ENCODE measurements at places on chromosomes 2 and 18. TPM values are rescaled to one million over a fixed set of nuclear protein-coding genes. Genes with fewer than 3 reads are reported as not detected.

FAM228A gene
- not detected for total RNA-seq

CNGA3 gene
- not detected for total RNA-seq

DNA sequence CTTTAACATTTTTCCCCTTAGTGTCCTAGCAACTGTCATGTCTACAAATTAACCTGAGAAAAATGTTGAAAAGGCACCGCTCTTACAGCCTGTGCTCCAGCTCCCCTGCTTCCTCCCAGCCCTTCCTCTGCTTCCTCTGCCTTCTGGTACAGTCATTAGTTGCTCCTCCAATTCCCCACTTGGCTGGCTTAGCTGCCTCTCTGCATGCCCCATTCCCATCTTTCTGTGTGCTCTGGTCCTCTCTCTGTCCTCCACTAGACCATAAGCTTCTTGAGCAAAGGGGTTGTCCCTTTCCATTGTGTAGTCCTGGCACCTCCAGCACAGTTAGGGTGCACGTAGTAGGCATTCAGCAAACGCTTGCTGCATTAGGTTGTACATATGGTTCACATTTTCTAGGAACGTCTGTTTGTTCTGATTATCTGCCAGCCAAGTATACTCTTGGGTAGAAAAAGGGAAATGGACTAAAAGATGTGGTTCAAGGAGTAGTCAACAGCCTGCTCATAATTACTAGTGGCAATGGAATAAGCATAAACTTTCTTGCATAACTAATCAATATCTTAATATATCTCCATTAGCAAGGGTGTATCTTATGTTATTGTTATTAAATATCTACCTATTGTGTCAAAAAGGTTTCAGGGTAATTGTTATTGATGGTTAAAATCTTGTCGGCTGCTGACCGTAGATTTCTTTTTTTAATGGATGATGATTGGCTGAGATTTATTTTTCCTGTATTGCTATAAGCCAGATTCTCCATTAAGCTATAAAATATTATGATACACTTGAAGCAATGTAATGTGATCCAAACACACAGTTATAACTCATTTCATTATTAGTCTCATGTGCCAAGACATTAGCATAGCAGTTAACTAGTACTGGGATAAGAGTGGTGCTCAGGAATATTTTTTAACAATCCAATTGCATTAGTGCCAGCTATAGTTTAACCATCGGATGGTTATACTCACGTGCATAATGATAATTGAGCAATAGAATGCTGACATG lies 340.1 kb downstream of the SLC4A3 start:
- no peak for DNase-seq

DNA sequence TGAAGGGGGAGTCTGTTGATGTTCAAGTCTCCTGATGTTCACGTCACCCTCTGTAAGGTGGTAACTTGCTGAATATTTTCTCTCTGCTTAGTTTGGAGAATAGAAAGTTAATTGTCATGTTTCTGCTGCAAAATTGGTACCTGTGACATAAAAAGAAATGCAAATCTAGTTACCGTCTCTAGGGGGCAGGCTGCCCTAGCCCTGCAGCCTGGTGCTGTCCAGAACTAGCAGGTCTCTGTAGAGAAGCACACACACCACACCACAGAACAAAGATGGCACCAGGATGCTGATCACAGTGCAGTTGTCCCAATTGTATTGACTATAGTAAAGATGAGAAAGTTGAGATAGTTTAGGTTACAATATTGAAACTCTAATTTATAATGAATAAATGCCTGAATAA lies 47.0 kb downstream of the SLC9A4 start:
- DNase-seq: no peak

- DNase-seq: no peak
Measured at GRCh38 chr2:8418721-8419120, 263.1 kb upstream of the ID2 start.

- no peak for DNase-seq
Measured at GRCh38 chr18:34544930-34545329, 165.2 kb upstream of the DTNA start.

DNA sequence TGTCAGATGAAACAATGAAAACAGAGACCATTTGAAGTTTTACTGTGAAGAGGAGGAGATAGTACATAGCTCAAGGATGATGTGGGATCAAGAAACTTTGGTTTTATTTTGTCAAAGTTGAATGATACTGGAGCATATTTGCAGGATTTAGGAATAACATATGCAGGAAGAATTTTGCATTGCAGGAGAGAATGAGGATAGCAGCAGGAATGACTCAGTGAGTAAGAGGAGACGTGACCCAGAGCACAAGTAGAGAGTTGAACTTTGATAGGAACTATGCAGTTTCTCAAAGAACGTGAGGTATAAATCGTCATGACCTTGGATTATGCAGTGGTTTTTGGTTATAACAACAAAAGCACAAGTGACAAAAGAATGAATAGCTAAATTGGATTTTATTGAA lies 47.7 kb downstream of the MAPRE2 start:
- DNase-seq: no peak

DSG2 gene
- total RNA-seq: 0.07 TPM

MGAT4A gene
- 65.2 TPM for total RNA-seq

TPO gene
- not detected for total RNA-seq

DNA sequence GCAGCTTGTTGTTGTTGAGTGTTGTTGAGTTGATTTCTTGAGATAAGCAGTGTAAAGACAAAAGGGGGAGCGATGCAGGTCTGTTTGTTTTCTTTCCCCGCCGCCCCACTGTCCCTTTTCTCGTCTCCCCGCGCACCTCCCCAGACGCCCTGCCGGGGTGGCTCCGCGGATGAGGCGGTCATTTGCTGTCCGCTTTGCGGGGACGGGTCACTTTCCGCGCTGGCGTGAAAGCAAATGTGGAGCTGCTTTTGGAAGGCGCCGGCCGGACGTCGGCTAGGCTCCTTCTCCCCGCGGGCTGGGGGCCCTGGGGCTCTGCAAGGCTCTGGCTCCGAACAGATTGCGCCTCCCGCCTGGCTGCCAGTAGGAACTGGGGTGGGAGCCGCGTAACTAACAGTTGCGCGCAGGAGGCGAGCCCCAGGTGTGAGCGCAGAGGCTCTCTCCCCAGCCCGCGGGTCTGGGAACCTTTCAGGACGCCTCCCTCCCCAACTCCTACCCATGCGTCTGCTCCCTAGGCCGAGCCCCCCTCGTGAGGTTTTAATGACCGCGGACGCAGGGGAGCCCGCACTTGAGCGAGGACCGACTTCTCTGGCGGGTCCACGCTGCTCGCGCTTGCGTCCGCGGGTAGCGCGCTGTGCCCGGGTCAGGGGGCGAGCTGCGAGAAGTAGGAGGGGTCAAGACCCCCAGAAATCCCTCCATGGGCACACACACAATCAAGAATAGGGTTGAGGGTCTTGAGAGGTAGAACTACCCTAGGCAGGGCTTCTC lies 146.6 kb downstream of the MEIS1 start:
- no peak for DNase-seq

HOXD13 gene
- total RNA-seq: not detected

- DNase-seq: no peak
Measured at GRCh38 chr2:134623796-134624195, 95.0 kb downstream of the TMEM163 start.

DNA sequence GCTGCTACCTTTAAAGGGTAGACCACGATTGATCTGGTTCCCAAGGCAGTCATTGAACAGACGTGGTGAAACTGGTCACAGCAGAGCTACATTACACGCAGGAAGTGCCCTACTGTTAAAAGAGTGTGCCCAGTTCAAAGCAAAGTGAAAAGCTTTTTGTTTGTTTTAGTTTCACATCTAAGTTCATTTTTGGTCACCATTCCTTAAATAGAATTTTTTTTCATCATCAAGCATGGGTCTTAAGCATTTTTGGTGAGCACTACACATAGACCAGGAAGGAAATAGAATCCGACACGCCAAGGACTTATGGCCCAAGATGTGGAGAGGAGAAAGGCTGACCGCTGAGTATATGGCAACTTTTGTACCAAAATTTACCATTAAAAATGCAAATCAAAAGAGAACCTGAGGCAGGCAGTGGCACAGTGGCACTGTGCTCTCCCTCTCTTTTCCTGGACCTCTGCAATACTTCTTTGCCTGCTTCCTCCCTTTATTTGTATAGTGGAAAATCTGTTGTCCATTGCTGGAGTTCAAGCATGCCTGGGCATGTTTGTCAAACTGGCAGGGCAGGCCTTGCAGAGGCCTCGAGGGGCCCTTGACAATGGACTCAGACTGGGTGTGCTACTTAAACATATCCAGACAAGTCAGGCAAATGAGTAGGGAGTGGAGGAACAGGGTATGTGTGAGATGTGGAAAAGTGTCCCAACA lies 42.6 kb upstream of the HNRNPA3 start:
- no peak for DNase-seq

DNA sequence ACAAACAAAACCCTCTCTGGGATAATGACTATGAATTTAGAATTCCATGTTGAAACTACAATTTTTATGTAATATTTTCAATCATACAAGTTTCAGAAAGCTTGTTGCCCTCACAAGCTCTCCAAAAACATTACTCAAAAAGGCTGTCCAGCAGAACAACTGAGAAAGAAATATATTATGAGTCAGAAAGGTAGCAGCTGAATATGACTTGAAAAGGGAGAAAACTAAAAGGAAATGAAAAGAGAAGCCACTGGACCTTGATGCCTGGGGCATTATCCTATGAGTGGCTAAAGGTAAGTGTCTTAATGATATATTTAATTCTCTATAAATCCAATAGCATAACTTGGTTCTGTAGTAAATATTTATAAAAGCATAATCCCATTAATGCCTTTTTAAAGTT lies 61.8 kb downstream of the NXPH2 start:
- DNase-seq: no peak
